ENCODE measurements at places on chromosomes 5 and 9.

DNA sequence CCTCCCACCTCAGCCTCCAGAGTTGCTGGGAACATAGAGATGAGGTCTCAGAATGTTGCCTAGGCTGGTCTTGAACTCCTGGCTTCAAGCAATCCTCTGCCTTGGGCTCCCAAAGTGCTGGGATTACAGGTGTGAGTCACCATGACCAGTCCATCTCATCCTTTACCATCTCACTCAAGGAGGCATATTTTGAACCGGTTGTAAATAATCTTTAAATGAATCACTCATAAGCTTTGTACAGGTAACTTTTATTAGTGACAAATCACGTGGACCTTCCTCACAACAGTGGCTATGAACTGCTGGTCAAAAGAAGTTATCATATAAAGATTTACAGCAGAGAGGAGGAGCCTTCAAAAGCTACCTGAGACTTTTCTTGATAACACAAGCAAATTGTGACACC is 70.7 kb downstream of the RFK start:
- no peak for DNase-seq

DNA sequence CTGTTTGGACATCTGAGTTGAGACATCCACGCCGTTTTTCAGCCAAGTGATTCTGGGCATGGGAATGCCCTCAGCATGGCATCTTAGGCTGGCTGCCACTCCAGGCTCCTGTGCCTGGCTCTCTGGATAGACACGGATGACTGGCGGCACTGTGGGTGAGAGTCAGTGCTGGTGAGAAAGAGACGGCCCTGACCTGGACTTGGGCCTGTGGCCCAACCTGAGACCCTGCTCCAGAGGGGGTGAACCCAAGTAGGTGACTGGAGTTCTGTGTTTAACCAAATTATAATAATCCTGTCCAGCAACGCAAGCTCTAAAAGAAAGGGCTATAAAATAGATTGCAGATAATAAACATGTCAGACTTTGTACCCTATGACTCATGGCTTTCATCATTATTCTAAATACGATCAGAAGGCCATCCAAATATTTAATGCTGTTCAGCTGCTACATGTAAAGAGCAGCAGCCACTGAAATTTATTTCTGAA is 173.9 kb downstream of the HSPA4 start:
- no peak for DNase-seq

DNA sequence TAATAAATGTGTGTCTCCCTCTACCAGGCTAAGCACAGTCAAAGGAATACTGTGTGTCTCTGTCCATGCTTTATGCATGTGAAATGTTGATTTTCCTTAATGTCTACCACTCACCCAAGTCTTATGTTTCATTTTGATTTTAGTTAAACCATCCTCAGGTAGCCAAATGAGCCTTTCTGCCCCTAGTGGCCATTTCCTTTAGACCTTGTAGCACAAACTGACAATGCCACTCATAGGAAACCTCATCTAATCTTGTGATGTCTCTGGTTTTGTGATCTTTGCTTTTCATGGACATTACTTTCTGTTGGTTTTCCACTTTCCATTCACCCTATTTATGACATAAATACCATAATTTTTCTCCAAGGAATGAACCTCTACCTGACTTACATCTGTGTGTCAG is 820.8 kb downstream of the MAT2B start:
- no peak for DNase-seq

DNA sequence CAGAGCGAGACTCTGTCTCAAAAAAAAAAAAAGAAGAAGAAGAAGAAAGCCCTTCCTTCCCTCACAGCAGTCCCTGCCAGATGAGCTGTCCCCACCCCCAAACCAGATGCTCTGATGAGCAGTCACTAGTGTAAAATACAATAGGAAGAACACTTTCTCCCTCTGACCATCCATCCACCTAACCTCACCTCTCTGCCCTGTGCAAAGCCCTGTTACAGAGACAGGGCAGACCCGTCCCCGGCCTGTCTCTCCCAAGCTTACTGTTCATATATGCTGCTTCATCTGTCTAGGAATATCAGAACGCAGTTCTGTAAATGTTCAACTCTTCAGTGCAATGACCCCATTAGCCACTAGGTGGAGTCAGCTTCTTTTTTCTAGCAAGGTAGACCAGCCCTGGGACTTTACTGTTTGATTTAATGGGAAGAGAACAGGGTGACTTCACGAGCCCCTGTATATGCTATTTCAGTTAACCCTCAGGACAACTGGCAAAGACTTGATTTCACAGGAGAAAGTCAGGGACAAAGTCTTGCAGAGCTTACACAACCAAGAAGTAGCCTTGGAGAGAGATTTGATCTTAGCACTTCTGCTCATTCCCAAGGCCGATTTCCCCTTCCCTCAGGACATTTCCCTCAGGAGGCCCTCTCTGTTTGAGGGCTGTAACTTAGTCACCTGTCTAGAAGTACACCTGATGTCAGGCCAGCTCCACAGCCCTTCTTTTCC is 14.9 kb upstream of the FGFR4 start:
- DNase-seq: peak; percentile 39

DNA sequence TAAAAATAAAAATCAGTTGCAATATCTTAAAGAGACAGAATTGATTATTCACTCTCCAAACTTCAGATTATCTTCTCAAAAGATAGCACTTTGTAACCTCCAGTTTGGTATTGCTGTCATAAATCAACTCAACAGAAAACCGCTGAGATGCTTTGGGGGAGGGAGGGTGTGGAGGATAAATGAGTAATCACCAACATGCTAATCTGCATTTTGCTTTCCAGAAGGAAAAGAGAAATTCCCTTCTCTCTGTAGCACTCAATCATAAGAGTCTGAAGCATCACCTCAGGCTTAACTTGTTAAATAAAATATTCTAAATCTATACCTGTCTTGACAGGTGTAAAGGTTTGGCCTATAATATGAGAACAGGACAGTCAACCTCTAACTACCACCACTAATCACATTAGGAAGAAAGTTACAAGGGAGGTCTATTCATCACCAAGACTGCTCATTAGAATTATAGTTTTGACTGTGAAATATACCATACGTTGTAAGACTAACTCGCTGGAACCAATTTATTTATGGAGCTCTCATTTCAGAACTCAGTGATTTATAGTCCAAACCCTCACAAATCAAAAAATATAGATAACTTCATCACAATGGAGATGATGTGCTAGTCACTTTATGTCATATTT is 89.0 kb downstream of the PIK3R1 start:
- DNase-seq: no peak

DNA sequence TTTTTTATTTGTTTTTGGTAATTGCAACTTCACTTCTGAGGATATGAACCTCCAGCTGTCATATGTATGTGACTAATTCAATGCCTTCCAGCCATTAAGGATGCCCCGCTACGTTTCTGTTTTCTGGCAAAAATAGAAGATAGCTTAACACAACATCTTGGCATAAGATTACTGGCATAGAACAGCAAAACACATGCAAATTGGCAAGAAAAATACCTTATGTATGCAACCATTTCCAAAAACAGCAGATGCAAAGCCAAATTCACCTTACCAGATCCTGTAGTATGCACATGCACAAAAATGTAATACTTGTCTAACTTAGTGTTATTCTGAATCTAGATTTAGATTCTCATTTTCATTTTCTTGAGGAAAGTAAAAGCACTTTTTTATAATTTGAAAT is 461.1 kb upstream of the CYLC2 start:
- no peak for DNase-seq

GRCh38 chr9:97711223-97711626 is 14.1 kb upstream of the XPA start:
- no peak for DNase-seq

GRCh38 chr9:83505282-83505681 is 32.9 kb downstream of the FRMD3 start:
- no peak for DNase-seq

DNA sequence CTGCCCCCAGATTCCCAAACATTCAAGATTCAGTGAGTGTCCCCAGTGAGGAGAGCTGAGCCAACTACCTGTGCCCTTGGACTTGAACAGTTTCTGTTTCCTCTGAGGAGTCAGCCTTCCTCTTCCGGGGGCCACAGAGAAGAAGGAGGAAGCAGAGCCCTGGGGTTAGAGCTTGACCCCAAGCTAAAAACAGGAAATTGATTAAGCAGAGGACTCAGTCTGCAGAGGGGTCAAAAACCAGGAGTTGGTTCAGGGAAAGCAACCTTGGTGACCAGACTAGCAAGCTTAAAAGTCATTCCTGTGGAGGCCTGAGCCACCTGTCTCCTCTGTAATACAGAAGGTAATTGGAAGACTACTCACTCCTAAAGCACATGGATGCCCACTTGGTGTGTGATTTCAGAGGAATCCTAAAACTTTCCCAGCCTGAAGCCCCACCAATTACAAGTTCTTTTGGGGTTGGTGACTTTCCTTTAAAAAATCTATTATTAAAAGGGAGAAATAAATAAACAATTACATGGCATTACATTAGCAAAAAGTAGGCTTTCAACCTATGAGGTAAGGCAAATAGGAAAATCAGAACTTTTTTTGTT is 64.2 kb upstream of the SELENOP start:
- DNase-seq: no peak

- DNase-seq: no peak
Observed at GRCh38 chr9:75033791-75034473, 5.8 kb upstream of the CARNMT1 start.

DNA sequence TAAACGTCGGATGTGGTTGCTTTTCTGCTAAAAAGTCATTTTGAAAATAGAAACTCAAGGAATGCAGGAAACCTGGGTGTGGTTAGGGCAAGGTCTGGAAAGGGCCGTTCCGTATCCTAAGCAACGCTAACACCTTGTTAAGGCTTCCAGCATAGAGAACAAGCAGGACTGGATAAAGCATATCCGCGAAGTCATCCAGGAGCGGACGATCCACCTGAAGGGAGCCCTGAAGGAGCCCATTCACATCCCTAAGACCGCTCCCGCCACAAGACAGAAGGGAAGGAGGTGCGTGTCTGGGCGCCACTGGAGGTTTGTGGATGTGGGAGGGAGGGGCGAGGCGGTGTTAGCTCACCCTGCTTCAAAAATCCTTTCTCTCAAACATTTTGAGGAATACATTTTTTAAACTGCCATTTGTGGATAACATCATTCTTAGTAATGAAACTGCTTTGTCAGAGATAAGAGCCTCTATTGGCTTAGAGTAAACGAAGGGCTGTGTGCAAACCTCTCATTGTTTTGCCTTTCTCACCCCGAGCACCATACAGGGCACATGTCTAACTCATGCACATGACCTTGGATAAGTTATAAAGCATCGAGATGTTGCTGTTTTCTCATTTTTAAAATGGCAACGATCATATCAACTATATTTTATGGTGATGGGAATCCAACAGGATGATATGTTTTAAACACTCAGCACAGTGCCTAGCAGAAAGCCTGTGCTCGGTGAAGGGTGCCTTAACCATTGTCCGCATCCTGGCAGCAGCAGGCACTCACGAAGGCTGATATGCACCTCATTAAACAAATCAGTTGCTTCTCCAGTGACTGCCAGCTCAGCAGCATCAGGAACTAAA is 175.7 kb upstream of the OTULINL start:
- DNase-seq: no peak

DNA sequence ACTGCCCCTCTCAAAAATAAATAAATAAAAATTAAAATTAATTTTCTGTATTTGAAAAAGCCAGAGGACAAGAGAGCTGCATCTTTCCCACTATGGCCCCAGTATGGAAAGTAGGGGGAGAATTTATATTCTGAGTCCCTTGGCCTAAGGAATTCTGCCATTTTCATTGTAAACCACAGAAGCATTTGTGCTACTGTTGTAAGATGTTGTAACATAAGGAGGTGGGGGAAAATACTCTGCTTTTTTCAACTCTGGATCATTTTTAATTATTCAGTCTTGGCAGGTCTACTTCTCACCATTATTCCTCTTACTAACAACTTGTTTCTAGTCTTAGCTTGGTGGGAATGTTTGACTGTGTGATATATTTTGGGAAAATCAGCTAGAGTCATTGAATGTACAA is 52.3 kb upstream of the APC start:
- no peak for DNase-seq

DNA sequence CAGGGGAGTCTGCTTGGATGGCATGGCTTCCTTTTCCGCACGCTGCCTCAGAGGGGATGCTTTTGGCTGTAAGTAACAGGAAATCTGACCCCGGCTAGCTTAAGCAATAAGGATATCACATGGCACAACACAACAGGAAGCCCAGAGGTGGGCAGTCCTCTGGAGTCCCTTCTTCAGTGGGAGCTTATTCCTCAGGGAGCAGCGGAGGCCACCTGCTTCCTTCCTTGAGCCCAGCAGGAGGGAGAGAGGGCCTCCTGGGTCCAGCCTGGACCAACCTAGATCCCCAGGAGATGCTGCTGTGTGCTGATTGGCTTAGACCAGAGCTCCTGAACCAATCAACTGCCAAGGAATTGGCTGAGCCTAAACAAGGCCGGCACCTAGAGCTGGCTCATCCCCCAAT is 66.3 kb downstream of the C9orf50 start:
- DNase-seq: no peak

All from stimulated activated CD8-positive, alpha-beta memory T cell treated with anti-CD3 and anti-CD28 coated beads, Interleukin-2, amount 100 ng/mL, for 1 hour (primary cell).